Fibroblast of skin of scalp (primary cell): ENCODE measurements at places on chromosomes 12 and 14.
A peak's percentile ranks its signal among the peaks of the same experiment; 100 is the strongest.

DNA sequence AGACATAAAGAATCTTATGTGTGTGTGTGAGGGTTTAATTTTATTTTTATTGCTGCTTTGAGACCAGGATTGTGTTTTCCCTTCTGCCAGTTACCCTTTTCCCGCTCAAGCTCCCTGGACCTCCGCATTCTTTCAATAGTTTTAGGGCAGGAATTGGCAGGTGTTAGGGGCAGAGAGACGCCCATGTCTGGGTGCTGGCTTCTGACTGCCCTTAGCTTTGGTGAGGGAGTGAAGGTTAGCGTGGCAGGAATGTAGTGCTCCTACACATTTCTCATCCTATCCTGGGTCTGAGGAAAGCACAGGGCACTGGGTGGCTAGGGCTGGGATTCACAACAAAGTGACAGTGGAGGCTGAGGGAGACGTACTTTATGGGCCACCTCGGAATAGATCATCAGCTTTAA, 428.1 kb downstream of the ZFP36L1 start:
- DNase-seq = no peak

DNA sequence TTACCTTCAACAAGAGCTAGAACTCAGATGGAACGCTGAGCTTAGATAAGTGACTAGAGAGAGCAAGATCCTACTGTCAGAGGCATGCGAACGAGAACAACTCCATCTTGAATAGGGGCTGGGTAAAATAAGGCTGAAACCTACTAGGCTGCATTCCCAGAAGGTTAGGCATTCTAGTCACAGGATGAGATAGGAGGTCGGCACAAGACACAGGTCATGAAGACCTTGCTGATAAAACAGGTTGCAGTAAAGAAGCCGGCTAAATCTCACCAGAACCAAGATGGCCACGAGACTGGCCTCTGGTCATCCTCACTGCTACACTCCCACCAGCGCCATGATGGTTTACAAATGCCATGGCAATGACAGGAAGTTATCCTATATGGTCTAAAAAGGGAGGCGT, 59.6 kb upstream of the PLEKHG3 start:
- no peak for DNase-seq

DNA sequence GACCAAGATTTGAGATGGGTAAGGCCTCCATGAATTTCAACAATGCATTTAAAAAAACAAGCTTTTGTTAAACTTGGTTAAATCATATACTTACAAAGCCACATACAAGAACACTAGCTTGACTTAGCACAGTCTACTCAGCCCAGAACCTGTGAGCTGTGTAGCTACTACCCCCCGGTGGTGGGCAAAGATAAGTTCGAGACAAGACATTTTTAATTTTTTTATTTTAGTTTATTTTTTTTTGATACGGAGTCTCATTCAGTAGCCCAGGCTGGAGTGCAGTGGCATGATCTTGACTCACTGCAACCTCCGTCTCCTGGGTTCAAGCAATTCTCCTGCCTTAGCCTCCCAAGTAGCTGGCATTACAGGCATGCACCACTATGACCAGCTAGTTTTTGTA, 3.7 kb upstream of the NECAP1 start:
- peak; percentile 74 for DNase-seq

GRCh38 chr12:6952121-6952862, 1.1 kb downstream of the PTPN6 start:
- no peak for DNase-seq

DNA sequence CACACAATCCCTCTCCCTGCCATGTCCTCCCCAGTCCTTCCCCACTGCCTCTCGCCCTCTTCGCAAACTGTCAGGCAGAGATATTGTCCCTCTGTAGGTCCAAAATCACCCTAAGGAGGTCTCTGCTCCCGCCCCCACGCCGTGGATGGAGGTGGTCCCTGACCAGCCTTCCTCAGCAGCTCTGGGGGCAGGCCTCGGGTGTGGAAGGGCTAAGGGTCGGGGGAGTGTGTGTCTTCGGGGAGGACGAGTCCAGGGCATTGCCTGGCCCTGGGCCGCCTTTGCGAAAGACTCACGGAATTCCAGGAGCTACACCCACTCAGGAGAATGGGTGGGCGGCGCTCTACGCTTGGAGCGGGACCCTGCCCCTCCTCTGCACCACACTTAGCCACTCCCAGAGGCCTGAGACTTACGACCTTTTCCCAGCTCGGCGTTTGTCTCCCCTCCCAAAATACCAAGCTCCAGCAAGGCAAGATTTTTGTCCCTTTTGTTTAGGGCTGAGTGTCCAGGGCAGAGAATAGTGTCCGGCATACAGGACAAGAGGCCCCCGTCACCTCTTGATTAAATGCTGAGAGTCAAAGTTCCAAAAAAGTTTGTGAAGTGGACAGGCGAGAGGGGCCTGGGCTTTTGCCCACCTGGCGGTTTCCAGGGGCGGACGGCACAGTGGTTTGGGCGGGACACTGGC, 881 bp downstream of the PYGL start:
- no peak for DNase-seq

DNA sequence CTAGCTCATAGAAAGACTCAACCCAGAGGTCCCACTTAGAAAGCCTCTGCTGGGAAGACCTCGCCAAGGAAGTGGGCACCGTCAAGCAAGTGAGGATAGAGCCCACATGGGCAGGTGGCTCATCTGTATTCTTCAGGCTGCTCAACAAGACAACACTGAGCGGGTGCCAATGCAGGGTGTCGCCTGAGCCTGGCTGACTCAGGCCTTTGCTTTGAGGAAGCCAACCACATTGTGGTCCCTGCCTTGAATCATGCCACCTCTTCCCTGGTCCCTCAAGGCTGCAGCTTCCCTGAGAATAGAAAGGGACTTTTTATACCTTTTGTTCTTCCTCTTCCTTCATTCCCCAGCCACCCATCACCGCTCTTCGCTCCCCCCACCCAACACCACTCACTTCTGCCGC, 2.1 kb upstream of the RNASE13 start:
- no peak for DNase-seq

- peak; percentile 56 for DNase-seq
Observed at GRCh38 chr14:78254911-78255461, 84.8 kb downstream of the NRXN3 start.

DNA sequence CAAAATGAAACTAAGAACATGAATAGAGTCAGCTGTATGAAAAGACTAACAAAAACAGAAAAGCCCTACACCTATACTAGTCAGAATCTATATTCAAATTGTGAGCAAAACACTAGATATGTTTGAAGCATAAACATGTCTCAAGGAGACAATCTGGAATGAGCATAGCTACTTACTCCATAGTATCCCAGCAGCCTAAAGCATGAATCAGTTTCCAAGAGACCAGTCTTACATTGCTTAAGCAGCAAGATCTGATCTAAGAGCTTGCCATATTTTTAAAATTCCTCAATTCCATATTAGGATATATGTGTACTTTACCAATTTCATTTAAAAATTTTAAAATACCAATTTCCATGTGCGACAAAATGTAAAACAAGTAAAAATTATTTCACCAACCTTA, 7.7 kb downstream of the CAPS2 start:
- peak; percentile 71 for DNase-seq
